ENCODE measurements at places on chromosomes 12 and 14. TPM values are rescaled to one million over a fixed set of nuclear protein-coding genes. Genes with fewer than 3 reads are reported as not detected.

DNA sequence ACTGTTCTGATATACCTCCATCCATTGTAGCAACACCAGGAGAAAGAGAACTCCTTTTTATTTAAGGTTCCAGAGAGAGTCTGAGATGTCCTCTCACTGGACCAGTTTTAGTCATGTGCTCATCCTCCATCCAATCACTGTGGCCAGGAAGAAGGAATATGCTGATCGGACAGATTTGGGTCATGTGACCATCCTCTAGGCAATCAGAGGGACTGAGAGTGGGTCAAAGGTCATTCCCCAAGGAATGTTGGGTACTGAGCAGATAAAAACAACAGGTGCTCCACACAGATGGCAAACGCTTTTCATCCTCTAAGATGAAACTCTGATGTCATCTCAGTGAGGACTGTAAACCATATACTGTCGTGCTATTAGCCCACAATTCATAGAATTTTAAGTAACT is 28.8 kb upstream of the RPH3A start:
- DNase-seq: no peak

ADIPOR2 gene
- 46.3 TPM for polyA plus RNA-seq

DNA sequence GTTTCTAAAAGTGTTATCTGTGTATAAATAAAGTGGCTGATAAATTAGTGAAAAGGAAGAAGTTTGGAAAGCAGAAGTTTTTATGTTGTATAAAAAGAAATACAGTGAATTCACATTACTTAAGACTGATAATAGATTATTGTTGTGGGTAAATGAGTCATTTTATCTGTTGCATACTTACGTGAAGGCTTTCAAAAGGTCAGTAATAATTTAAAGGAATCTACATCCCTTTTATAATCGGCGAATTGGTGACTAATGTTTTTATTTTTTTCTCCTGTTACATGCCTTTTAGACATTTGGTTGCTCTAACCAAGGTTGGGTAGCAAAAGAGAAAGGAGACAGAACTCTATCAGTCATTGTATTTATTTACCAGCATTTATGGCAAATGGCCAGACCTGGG is 155.9 kb downstream of the SLC41A2 start:
- no peak for DNase-seq

SDR9C7 gene
- polyA plus RNA-seq: 0.21 TPM

- DNase-seq: no peak
Observed at GRCh38 chr12:53951577-53952334, 2.9 kb upstream of the HOXC12 start.

DNA sequence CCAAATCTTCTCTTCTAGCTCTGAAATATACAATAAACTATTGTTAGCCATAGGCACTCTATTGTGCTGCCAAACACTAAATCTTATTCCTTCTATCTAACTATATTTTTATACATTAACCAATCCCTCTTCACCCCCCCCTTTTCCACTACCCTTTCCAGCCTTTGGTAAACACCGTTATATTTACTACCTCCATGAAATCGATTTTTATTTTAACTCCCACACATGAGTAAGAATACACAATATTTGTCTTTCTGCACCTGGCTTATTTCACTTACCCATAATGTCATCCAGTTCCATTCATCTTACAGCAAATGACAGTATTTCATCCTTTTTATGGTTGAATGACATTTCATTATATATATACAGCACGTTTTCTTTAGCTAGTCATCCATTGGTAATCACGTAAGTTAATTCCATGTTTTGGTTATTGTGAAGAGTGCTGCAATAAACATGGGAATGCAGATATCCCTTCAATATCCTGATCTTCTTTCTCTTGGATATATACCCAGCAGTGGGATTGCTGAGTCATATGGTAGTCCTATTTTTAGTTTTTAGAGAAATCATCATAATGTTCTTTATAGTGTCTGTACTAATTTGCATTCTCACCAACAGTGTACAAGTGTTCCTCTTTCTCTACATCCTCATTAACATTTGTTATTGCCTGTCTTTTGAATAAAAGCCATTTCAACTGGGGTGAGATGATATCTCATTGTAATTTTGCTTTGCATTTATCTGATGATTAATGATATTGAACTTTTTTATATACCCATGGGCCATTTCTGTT is 34.2 kb upstream of the PLBD1 start:
- no peak for DNase-seq

KIF26A gene
- 12.6 TPM for polyA plus RNA-seq

GRCh38 chr14:65821224-65821753 is 408.8 kb downstream of the FUT8 start:
- DNase-seq: no peak

SLC11A2 gene
- polyA plus RNA-seq: 75.2 TPM

FAM90A1 gene
- polyA plus RNA-seq: 3.1 TPM

KRT2 gene
- polyA plus RNA-seq: not detected

SLC5A8 gene
- polyA plus RNA-seq: 36.5 TPM

SLC25A47 gene
- not detected for polyA plus RNA-seq

DNA sequence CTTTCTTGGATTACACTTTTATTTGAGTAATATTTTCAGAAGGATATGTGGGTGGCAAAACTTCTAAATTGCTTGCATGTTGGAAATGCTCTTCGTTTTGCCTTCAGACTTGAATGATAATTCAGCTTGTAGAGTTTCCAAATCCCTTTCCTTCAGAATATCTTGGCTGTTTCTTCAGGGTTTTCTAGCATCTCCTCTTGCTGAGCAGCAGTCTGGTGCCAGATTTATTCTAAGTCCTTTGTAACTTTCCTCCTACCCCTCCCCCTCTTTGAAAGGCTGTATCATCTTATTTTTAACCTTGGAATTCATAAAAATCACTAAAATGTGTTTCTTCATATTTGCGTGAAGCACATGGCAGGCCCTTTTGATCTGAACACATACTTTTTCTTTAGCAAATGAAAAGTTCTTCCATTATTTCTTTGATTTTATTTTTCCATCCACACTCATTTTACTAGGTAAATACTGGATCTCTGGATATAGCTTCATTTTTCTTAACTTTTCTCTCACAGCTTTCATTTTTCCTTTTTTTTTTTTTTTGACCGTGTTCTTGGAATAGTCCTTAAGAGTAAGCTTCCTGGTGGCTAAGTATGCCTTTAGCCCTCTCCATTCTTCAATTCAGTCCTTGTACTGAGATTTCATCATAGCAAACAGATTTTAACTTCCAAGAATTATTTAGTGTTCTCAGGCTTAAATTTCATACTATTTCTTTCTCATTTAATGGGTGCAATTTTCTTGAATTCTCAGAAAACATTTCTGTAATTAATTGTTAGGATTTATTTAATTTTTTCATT is 102.0 kb downstream of the SLC38A4 start:
- DNase-seq: no peak

- DNase-seq: no peak
Observed at GRCh38 chr12:111436811-111437210, 31.1 kb downstream of the SH2B3 start.

RAB15 gene
- 25.3 TPM for polyA plus RNA-seq

CLEC1A gene
- polyA plus RNA-seq: 3.4 TPM

SLC2A14 gene
- 0.34 TPM for polyA plus RNA-seq

GRCh38 chr12:3712209-3712992 is 40.5 kb downstream of the CRACR2A start:
- no peak for DNase-seq

DNA sequence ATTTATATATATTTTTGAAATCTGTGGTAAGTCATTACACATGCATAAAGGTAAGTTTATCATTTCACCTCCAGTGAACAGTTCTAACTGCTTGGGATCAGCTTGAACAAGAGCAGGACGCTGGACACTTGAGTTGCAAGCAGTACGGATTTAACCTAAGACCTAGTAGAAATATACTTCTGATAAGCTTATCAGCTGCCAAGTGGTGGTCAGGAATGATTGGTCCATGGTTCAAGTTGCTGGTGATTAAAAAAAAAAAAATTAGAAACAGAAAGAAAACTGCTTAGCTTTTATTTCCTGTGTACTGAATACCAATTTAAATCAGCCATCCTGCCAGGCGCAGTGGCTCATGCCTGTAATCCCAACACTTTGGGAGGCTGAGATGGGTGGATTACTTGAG is 88.6 kb downstream of the AEBP2 start:
- DNase-seq: no peak

GRCh38 chr14:101508196-101508947 is 52.9 kb upstream of the DIO3 start:
- DNase-seq: no peak

- DNase-seq: no peak
Observed at GRCh38 chr12:76799362-76799761, 35.4 kb downstream of the ZDHHC17 start.

DNA sequence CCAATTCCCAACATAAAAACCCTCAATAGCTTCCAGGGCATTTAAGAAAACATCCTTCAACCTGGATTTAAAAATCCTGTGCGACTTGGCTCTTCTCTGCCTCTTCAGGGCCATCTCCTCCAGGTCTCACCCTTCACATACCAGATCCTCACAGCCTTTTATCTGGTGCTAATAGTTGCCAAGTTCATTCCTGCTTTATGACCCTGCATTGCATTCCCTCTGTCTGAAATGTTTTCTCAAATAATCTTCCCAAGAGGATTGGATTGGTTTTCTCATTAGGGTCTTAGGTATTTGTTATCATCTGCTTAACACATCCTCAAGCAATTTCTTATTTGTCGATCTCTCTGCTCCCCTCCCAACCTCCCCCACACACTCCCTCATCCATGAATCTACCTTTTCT is 832.0 kb downstream of the GALC start:
- DNase-seq: no peak

GRCh38 chr12:113757221-113758002 is 208.7 kb downstream of the RBM19 start:
- DNase-seq: no peak

PPP4R4 gene
- polyA plus RNA-seq: 0.27 TPM

GRCh38 chr12:66529934-66530333 is 148.9 kb downstream of the GRIP1 start:
- no peak for DNase-seq

DNA sequence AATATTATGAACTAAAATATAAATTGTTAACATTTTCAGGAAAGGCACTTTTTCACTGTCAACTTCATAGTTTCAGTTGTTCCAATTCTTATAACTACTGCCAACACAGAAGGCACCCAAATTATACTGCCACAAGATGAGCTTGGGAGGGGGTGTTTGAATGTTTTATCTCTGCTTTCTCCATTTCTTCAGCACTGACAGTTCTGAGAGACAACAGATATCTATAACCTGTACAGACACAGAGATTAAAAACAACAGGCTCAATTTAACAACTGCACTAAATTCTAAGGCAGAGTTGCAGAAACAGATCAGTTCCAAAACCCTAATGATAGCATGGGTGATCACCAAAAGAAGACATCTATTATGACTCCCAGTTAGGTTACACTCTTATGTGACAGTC is 12.8 kb downstream of the SCAF11 start:
- DNase-seq: no peak

DNA sequence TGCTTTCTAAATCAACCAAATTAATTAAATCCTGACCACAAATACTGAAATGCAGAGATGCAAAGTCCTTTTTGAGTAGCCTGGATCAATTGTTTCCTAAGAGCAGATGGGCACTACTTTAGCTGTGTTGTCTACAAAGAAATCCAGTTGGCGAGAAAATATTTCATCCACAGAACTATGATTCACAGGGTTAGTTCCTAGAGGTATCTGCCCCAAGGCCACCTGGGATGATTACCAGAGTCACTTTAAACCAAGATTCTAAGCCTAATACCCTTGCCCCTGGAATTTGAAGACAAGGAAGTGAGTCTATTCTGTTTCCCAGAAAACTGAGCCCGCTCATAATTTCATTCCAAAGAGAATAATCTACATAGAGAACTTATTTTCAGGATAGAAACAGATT is 198.4 kb downstream of the PPM1H start:
- DNase-seq: no peak

DNA sequence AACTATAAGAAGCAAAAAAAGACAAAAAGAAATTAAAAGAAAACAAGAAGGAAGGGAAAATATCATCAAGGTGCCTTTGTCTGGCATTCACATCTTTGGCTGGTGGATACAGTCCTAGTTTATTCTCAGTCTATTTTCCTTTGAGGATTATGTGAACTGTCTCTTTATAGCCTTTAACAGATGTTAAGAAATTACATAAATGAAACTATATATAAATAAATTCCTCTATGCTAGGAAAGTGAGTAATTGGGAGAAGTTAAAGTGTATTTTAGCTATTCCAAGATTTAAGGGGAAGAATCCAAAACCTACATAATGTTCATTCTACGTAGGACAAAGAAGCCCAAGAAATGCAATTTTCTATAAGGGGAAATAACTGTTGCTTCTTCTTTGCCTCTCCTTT is 316.3 kb downstream of the ADAMTS20 start:
- DNase-seq: no peak

Measured in renal pelvis (tissue), 12 donors.